NAMALWA (cell line): ENCODE measurements at places on chromosomes 3 and 15.

DNA sequence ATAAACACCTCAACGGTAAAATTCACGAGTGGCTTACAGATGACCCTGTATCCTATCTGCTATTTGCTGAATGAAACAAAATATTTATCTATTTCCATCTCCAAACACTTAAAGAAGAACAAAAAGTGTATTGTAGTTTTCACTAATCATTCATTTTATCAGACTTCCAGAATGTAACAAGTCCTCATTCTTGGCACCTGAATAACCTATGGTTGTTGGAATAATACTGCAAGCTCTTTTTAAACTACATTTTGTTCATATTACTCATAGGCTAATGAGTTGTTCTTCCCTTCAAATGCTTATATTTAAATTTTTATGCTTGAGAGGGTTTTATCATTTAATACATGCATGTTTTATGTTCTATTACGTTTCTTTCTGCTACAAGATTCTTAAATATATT lies 1434.1 kb downstream of the SI start:
- no peak for DNase-seq

- no peak for DNase-seq
Observed at GRCh38 chr3:135038186-135038585, 243.1 kb downstream of the EPHB1 start.

GRCh38 chr3:43874290-43874689 lies 183.6 kb downstream of the ABHD5 start:
- DNase-seq: no peak

GRCh38 chr15:99662903-99663302 lies 70.3 kb downstream of the LYSMD4 start:
- DNase-seq: no peak

GRCh38 chr3:69791919-69792399 lies 52.7 kb downstream of the MITF start:
- DNase-seq: peak; percentile 14

DNA sequence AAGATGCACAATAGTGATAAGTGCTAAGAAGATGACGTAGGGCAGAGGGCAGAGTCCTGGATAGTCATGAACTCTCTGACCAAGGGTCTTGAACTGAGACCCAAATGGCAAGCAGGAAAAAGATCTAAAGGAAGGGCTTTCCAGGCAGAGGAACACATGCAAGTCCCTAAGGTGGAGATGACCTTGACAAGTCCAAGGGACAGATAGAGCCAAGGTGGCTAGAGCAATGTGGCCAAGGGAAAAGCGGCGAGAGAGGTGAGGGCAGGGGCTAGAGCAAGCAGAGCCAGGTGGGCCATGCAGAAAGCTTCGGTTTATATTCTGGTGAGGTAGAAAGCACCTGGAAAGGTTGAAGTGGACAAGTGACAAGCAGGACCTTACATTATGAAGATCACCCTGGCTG lies 85.7 kb upstream of the EIF1B start:
- no peak for DNase-seq
